ENCODE measurements at places on chromosomes 12 and 14.

- no peak for DNase-seq
These were observed 20.3 kb downstream of the MED13L start for GRCh38 chr12:116257215-116257614.

- DNase-seq = no peak
These were observed 4.3 kb upstream of the IL26 start for GRCh38 chr12:68229956-68230355.

- no peak for DNase-seq
These were observed 8.0 kb upstream of the SLC17A8 start for GRCh38 chr12:100348657-100349454.

DNA sequence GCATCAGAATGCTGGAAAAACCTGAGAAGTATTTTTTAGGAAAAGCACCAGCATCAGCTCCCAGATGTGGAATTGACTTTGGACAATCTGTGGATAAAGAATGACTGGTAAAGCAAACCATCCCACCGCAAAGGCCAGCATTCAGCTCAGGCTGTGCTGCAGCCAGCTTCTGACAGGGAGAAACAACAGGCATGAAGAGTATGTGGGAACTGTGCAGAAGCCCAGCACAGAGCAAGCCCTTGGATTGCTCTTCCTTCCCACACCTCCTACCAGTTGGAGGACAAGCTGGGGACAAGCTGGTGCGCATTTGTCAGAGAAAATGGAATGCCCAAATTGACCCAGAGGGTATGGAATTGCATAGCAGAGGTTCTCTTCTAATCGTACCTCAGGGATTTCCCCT lies 228.1 kb downstream of the ANO2 start:
- no peak for DNase-seq

GRCh38 chr12:74889563-74890236 lies 319.9 kb downstream of the KCNC2 start:
- no peak for DNase-seq

- DNase-seq = no peak
These were observed 57.6 kb upstream of the FZD10 start for GRCh38 chr12:130104571-130105106.

GRCh38 chr12:130192642-130193345 lies 30.5 kb downstream of the FZD10 start:
- no peak for DNase-seq

- no peak for DNase-seq
These were observed 701.4 kb downstream of the TMEM121 start for GRCh38 chr14:106227793-106228192.

DNA sequence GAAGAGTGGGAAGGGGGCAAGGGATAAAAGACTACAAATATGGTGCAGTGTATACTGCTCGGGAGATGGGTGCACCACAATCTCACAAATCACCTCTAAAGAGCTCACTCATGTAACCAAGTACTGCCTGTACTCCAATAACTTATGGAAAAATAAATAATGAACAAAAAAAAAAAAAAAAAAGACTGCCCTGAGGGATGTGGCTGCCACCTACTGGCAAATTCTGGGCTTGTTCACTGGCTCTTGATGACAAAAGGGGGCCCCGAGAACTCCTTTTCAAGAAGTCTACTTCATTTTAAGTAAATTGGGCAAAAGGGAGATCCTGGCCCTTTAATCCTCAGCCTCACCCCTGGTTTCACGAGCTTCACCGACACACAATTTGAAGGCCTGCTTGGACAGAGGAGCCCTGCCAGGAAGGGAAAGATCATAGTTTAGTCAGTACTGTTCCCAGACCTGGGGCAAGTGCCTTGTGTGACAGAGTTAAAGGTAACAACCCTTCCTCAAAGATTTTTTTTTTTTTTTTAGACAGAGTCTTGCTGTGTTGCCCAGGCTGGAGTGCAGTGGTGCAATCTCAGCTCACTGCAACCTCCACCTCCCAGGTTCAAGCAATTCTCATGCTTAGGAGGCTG lies 26.1 kb upstream of the STAC3 start:
- no peak for DNase-seq

GRCh38 chr12:130202201-130202600 lies 39.9 kb downstream of the FZD10 start:
- no peak for DNase-seq

- DNase-seq = no peak
These were observed 21.4 kb upstream of the DRAM1 start for GRCh38 chr12:101855976-101856375.

DNA sequence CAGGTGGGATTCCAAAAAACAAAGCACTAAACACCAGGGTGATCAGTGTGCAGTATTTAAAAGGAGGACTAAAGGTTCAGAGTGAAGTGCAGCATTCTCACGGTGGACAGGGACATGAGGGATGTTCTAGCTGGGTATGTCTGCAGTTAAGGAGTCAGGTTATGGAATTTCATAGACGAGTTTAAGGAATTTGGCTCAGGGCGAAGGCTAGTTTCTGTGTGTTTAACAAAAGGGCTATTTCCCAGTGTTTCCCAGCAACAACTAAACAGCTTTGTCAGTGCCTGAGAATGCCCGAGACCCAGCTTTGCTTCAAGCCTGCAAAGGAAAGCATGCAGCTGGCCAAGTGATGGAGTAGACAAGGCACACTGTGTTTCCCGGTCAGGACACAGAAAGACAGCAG lies 7.0 kb downstream of the KRT1 start:
- no peak for DNase-seq

GRCh38 chr12:264269-264668 lies 1.6 kb upstream of the SLC6A13 start:
- no peak for DNase-seq

DNA sequence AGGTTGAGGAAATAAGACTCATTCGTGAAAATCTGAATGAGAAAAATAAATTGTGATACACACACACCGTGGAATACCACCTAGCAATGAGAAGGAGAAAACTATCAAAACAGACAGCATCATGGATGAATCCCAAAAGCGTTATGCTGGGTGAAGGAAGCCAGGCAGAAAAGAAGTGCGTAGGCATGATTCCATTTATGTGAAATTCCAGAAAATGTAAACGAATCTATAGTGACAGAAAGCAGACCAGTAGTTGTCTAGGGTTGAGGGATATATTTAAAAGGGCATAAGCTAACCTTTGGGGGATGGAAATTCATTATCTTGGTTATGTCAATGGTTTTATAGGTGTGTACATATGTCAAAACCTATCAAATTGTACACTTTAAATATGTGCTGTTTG lies 42.5 kb upstream of the ANO2 start:
- DNase-seq = no peak

GRCh38 chr14:71135496-71135895 lies 228.2 kb downstream of the PCNX1 start:
- no peak for DNase-seq
